Epithelial cell of prostate (primary cell): ENCODE measurements at places on chromosomes 1 and 21.
A peak's percentile ranks its signal among the peaks of the same experiment; 100 is the strongest.

DNA sequence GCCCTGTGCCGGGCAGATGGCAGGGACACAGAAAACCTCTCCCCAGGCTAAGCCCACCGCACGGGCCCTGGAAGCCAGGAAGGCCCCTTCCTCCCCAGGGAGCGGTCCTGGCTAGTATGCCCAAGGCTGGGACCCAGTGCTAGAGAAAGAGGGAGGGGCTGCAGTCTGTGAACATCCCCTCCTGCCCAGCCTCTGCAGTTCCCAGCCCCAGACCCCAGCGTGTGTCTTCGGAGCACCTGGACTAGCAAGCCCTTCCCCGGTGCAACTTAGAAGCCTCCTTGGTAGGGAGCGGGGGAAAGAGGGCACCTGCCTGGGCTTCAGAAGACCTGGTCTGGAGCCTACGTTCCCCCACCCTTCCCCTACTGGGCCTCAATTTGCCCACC is 2.1 kb downstream of the PLEKHG5 start:
- DNase-seq: no peak

DNA sequence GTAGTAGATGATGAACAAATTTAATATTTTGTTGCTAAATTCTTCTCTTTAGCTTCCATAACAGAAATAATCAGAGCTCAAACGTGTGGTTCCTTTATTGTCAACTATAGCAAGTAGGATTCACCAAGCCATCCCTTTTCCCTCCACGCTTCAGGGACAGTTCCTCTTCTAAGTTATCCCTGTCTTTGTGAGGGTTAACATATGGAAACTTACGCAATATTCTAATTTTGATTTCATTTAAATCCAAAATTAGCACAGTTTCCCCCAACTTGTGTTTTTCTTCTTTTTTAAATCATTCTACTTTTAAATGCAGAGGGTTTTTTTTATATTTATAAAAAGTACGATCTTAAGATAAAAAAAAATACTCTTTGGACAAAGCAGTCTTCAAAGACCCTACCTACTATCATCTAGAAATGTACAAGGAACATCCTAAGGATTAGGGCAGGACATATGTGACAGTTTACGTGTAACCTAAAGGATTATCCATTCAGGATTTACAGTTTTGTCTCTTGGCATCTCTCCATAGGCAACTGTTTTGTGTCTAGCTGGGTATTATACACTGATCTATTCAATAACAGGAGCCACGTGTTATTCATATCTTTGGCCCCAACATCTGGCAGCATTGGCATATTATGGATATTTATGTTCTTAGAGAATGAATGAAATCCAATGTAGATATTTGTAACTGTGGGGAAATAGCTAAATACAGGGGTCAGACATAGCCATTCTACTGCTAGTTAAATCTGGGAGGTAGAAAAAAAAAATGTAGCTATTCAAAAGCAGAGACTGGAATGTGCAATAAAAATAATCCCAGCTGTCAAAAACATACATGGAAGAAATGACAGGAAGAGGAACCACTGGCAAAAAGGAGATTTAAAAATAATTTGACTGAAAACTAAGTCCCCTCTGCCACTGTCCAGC is 272.9 kb downstream of the NEGR1 start:
- DNase-seq: no peak

DNA sequence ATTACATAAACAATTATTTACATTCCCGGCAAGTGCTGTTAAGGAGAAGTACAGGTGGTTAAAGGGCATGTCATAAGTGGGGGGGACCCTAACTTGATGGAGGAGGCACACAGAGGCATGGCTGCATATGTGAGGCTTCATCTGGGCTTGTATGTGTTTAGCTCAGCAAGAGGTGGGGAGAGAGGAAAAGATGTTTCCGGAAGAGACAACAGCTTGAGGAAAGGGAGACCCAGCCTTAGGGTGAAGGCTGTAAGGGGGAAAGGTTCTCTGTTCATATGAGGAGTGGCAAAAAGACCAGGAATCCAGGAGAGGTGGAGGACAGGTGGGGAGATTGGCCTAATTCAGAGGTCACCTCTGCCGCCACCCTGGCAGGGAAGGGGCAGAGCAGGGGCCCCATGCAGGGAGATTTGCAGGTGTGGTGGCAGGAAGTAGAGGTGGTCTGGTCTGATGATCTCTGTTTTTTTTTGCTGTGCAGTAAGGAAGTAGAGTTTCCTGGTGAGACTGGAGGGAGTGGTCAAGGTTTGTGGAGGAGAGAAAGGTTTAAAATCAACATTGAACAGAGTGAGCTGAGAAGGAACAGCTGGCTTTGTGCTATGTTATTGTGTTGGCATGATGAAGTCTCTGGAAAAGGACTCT is 9.0 kb downstream of the TRAF5 start:
- no peak for DNase-seq

GRCh38 chr1:170200161-170200560 is 54.4 kb downstream of the NTMT2 start:
- no peak for DNase-seq

GRCh38 chr1:212669102-212669501 is 30.5 kb downstream of the BATF3 start:
- no peak for DNase-seq

DNA sequence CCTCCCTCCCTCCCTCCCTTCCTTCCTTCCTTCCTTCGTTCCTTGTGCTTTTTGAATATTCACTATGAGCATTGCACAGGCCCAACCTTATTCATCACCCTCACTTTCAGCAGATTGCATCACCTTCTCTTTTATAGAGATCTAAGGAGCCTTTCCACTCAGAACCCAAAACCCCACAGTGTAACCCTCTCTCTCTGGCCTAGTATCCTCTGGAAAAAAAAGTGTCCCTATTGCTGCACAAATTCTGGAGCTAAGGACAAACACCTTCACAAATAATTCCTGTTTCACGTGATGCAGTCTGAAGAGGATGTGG is 25.6 kb downstream of the OR10J5 start:
- DNase-seq: no peak

GRCh38 chr1:162022626-162023025 is 1.0 kb downstream of the OLFML2B start:
- no peak for DNase-seq

GRCh38 chr21:38567335-38567969 is 69.2 kb upstream of the ERG start:
- DNase-seq: no peak

- no peak for DNase-seq
Measured at GRCh38 chr1:3464649-3465025, 10.2 kb downstream of the ARHGEF16 start.

GRCh38 chr1:115136106-115136505 is 46.8 kb upstream of the TSPAN2 start:
- no peak for DNase-seq

DNA sequence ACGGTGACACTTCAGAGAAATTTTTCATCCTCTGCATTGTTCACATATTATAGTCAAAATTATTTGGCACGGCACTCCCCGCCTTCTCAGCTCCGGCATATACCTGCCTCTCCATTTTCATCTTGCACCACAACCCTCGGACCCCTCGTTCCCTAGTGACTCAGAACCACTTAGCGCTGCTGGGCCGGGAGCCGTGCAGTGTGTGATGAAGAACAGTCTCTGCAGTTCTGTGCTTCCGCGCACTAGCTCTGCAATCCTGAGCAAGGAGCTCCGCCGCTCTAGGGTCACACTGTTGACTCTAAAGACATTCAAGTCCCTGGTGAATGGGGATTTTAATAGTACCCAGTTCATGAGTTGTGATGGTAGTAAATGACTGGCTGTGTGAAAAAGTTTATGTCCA is 221.2 kb downstream of the SLC35F3 start:
- DNase-seq: no peak

GRCh38 chr1:3109355-3109754 is 40.4 kb downstream of the PRDM16 start:
- DNase-seq: no peak

GRCh38 chr21:42513985-42514882 is 582 bp downstream of the SLC37A1 start:
- no peak for DNase-seq

DNA sequence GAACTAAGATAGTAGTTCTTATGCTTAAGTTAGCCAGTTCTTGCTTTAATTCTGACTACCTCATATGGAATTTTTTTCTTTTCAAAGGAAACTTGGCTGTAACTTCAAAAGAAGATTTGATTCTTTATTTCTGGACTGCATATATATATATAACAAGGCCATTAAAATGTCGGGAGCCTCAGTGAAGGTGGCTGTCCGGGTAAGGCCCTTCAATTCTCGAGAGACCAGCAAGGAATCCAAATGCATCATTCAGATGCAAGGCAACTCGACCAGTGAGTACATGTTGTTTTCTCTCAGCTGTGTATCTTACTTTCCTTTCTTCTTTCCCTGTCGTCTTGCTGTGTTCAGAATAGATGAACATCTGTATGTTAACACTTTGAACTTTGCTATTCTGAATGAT is 21.8 kb downstream of the KIF1B start:
- no peak for DNase-seq

- no peak for DNase-seq
Measured at GRCh38 chr1:115179397-115180079, 90.2 kb upstream of the TSPAN2 start.

GRCh38 chr1:51311826-51312225 is 18.5 kb downstream of the TTC39A start:
- no peak for DNase-seq

GRCh38 chr21:38178653-38179470 is 77.9 kb upstream of the KCNJ15 start:
- DNase-seq: peak; percentile 57

DNA sequence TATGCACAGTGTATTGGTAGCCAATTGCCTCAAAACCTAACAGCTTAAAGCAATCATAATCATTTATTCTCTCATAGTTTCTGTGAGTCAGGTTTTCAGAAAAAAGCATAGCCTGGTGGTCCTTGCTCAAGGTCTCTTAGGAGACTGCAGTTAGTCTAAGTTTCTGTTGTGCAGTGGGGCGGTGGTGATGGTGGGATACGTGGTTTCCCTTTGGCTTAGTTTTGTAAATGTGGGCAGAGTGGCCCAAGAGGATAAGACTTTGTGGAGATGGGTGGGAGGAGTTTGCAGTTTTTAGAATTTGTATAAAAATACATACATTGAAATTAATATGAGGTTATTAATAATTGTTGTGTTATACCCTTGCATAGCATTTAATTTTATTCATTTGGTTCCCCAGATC is 68.6 kb downstream of the NOS1AP start:
- no peak for DNase-seq

- DNase-seq: no peak
Measured at GRCh38 chr21:31529406-31529805, 130.1 kb upstream of the SOD1 start.

DNA sequence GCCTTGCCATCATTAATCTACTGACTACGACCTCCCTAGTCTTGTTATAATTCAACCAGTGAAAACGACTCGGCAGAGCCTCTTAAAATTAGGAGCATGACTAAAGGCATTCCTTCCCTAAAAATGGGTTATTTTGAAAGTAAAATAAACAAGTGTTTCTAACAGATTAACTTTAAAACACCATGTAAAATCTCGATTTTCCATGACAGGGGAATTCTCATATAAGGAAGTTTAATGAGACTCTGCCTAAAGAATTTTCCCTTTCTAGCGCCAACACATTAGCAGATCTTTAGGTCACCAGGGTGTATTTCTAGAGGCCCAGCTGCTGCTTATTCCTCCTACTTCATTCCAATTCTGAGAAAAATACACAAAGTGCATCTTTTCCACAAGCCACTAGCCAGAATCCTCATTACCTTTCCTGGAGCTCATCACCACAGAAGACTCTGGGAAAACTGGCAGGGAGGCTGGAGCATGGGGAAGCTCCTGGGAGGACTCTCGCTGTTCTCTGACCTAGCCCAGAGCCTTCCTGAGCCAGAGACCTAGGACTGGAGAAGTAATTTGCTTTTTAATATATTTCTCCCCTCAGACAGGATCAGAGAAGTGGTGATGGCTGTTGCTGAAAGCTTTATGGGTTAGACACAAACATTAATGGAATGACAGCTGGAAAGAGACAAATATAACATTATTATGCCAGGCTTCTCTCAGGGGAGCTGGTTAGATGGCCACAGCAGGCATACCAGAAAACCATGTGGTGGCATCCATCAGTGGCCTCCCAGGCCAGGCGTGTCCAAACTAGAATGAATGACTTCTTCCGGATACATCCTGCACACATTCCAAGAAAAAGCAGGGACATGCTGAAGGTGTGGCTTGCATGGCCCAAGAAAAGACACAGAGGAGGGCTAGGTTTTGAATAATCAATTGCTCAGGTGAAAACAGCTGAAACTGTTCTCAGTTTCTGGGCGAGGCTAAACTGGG is 63.6 kb upstream of the CTTNBP2NL start:
- DNase-seq: no peak

DNA sequence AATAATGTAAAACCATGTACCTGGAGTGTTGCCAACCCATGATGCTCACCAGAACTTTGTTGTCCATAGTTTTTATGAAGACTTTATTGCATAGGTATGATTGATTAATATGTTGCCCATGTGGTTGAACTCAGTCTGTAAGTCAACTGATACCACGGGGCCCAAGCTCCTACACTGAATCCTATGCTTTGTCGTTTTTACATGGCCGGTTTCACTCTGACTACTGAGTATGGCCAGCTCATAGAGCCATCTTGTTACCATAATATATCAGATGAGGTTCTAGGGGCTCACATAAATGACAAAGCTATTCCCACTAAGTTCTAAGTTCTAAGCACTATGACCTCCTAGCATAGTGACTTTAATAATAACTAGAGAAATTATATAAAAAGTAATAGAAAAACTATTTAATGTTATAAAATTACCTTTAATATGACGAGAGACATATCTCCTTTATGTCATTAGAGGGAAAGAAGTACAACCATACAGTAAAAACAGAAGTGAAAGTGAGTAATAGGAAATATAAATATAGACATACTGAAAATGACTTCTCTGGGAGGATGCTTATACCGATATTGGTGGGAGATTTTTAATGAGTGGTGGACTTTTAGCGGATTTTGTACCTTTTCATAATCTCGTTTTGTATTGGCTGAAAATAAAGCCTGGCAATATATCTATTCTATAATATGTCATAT is 983.4 kb upstream of the PRMT6 start:
- DNase-seq: no peak

- DNase-seq: no peak
Measured at GRCh38 chr1:100456880-100457279, 81.1 kb upstream of the GPR88 start.

- no peak for DNase-seq
Measured at GRCh38 chr1:65277605-65278347, 31.6 kb upstream of the DNAJC6 start.

DNA sequence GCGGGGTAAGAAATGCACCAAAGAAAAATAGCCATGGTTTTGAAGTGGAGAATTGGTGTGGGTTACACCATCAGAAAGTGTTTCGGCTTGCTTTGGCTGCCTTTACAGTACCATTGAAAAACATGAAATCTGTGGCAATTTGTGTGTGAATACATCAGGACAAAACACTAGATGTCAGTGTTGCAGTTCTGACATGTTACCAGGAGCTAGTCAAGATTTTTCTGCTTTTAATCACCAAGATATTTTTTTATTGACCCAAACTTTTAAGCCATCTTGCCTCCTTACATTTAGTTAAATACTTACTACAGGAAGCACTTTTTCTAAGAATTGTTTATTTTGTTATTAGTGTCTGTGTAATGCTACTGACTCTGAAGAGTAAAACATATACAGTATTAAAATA is 14.3 kb downstream of the RRP15 start:
- no peak for DNase-seq

- DNase-seq: peak; percentile 31
Measured at GRCh38 chr21:44011579-44012473, at the start of gene TRAPPC10. Gene TRAPPC10 (plus strand): TSS chr21:44012309. CDS start chr21:44012494, 185 bp downstream.
